HFF-Myc (cell line): ENCODE measurements at places on chromosomes 12 and 14.

DNA sequence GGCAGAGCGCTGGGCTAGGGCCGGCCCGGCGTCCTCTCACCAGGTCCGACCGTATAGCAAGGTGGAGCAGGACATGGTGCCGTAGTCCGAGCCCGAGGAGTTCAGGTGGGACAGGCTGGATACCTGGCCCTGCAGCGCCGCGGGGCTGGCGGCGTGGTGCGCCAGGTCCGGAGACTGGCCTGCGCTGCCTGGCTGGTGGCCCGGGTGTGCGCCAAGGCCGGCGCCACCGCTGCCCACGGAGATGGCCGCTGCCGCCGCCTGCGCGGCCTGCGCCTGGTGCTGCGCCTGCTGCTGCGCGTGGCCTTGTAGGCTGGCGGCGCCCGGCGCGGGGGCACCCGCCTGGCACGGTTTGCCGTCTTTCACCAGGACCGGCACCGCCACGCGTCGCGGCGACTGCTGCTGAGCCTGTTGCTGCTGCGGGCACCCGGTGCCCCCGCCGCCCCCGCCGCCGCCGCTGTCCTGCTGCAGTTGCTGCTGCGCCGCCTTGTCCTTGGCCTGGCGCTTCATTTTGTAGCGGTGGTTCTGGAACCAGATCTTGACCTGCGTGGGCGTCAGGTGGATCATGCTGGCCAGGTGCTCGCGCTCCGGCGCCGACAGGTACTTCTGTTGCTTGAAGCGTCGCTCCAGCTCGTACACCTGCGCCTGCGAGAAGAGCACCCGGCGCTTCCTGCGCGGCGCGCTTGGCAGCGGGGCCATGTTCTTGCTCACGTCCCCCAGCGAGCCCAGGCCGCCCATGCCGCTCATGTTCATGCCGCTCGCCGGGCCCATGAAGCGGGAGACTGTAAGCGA is 2.6 kb downstream of the NKX2-1 start:
- DNase-seq = no peak

DNA sequence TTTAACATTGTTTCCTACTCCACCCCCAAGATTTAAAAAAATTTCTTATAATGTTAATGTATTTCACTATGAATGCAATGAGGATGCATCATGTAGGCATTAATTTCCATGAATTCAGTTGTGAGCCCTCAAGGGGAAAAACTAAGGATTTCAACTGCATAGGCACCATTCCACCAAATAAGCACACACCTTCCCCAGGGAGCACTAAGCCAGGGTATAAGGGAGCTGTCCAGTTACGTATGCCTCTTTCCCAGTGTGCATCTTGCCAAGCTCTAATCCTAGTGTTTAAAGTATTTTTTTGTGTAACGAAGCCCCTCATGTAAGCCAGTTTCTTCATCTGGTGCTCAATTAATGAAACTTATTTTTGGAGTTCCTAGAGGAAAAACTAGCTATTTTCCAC is 6.6 kb downstream of the FERMT2 start:
- no peak for DNase-seq

DNA sequence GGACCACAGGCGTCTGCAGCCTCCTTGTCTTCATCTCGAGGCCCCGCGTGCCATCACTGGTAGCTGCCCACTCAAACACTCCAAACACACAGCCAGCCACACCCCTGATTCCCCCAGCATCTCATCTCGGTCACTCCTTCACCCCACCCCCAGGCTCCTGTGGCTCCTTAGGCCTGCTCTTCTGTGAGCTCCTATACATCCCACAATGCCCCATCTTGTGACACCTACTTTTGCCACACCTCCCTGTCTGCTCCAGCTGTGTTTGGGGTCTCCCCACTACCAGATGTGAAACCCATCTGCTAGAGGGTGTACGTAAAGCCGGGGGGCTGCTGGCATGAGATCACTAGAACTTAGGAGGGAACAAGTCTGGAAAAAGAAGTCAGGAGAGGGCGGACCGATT is 4.1 kb downstream of the AKT1 start:
- DNase-seq = no peak

- DNase-seq = no peak
Measured at GRCh38 chr14:75649337-75649736, 11.3 kb downstream of the ERG28 start.

DNA sequence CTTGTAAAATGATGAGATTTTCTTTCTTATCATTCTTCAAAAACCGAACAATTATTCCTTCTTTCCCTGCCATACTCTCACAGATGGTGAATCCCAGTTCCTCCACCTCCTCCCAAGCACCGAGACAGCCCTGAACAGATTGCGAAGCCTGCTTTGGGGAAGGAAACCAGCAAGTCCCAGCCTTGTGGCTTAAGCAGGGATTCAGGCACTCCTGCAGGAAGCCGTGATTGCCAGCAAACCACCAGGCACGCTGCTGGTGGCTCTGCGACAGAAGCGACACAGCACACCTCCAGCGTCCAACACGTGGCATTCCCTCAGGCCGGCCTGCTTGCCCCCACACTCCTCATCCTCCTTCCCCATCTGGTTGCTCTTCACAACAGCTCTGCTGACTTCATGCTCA is 237.7 kb downstream of the GXYLT1 start:
- DNase-seq = no peak

GRCh38 chr12:15808250-15808649 is 19.1 kb upstream of the EPS8 start:
- DNase-seq = no peak

DNA sequence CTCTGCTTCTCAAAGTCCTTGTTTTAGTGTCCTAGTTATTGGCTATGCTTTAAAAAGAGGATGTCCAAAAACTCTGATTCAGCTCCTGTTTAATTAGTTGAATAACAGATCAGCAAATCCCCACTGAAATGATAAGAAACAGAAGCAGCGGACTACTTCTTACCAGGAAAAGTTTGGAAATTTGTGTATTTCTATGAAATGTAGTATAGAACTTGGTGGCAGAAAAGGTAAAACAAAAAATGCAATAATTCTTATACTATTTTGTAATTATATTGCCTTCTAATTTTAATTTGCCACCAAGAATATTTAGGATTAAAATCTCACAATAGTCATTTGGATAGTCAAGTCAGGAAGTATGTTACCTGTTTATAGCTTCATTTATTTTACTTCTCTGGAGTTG is at the start of gene OR2AP1:
Gene OR2AP1 (plus strand): TSS at position 301 of the 400 bp plus-strand sequence. CDS start 1,947 bp downstream, outside the sequence.
- no peak for DNase-seq

DNA sequence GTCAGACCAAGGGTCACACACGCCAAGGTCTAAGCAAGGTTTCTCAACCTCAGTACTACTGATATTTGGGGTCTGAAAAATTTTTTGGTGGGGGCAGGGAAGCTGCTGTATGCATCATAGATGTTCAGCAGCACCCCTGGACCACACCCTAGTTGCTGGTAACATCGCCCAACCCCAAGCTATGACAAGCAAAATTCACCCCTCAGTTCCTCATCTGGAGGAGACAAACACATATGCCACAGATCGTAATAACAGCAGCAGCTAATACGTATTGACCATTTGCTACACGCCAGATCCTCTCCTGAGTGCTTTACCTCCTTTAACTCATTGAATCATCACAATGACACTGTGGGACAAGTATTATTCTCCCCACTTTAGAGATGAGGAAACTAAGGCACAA is 46.4 kb downstream of the ACTN1 start:
- DNase-seq = no peak

DNA sequence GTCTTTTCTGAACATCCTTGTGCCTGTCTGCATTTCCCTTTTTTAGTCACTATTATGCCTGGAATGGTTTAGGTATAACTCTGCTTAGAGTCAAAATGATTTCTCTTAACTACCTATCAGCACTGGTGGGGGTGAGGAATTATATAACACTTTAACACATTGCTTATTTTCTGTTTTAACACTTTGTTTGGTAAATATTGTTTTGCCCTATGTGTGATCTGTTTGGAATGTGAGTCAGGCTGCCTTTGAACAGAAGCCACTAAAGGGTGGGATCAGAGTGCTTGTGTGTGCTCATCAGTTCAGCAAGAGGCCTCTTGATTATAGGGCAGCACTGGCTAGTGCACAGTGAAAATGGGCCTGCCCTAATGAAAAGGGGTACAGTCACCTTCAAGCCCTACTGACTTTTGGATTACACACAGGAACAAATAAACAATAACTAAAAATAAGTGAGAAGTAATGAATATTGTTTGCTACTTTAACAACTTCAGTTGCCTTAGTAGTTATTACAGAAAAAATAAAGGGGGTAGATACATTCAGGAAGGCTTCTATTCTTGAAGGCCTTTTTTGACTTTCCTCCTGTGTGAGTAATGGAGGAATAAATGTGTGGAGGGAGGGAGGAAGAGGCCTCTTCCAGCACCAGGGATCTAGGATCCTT is 23.2 kb downstream of the NGDN start:
- no peak for DNase-seq

DNA sequence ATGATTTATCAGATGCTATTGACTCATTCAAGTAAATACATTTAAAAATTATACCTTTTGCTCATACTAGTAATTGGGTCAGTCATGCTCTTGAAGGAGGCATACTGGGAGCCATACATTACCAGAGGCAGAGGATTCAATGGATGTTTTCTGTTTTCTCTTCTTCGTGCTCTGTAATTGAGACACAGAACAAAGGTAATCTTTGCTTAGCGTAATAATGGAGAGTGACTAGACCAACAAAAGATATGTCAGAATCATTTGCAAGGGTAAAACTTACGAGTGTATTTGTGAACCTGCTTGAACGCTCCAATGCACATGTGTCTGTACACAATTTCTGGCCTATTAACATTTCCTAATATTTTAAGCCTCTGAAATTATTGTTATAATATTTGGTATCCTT is 296.4 kb downstream of the FOXG1 start:
- DNase-seq = no peak

DNA sequence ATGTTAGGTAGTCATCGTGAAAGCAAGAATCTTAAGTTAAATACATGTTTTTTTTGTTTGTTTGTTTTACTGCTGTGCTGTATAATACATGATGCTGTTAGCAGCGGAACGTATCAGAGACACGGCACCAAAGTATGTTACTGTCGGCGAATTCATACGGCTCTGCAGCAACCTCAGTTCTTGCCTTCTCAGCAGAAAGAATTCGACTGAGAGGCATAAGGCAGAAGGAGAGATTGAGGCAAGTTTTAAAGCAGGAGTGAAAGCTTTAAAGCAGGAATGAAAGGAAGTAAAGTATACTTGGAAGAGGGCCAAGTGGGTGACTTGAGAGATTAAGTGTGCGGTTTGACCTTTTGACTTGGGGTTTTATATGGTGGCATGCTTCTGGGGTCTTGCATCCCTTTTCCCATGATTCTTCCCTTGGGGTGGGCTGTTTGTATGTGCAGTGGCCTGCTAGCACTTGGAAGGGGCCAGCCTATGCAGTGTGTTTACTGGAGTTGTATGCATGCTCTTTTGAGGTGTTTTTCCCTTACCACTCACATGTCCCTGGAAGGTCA is 23.7 kb downstream of the LEMD3 start:
- no peak for DNase-seq

DNA sequence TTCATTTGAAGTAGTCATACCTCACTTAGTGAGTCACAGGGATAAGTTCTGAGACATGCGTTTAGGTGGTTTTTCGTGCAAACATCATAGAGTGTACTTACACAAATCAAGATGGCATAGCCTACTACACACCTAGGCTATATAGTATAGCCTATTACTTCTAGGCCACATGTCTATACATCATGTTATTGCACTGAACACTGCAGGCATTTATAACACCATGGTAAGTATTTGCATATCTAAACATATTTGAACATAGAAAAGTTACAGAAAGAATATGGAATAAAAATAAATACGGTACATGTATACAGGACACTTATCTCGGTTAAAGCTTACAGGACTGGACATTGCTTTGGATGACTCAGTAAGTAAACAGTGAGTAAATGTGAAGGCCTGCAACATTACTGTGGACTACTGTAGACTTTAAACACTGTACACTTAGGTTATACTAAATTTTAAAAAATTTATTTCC is 670.6 kb downstream of the SLC16A7 start:
- no peak for DNase-seq

DNA sequence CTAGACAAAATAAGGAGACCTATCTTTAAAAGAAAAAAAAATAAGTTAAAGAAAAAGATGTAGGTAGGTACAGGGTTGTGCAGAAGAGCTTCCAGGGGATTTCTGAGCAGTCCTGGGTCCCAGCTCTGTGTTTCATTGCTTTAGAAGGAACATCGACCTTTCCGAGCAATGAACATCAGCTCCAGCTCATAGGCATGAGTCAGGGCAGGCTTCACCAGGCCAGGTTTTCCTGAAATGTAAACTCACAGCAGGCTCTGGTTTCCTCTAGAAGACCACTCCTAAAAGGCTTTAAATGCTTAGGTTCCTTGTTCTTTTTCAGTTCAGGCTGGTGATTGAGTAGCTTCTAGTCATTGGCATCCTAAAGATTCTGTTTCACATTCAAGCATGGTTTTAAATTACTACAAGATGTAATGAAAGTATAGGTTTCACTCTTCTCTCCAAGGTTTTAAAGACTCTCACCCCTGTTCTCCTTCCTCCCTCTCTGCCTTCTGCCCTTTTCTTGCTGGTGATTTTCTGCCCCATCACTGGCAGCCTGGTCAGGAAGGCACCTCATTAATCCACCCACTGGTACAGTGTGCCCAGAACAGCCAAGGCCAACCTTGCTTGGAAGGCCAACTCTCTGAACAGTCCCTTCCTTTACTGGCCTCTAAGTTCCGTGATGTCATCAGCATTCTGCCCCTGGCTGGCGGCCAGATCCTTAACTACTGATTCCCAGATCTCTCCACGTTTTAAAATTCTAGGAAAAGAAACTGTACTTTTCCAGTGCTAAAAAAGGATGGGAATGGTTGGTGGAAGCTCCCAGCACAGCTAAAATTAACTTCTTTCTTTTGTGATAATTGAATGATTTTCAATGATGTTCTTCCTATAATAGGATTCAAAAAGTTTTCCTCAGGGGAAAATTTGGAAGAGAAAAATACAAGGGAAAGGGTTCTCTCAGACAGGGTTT is 109.4 kb upstream of the HIF1A start:
- DNase-seq = no peak

DNA sequence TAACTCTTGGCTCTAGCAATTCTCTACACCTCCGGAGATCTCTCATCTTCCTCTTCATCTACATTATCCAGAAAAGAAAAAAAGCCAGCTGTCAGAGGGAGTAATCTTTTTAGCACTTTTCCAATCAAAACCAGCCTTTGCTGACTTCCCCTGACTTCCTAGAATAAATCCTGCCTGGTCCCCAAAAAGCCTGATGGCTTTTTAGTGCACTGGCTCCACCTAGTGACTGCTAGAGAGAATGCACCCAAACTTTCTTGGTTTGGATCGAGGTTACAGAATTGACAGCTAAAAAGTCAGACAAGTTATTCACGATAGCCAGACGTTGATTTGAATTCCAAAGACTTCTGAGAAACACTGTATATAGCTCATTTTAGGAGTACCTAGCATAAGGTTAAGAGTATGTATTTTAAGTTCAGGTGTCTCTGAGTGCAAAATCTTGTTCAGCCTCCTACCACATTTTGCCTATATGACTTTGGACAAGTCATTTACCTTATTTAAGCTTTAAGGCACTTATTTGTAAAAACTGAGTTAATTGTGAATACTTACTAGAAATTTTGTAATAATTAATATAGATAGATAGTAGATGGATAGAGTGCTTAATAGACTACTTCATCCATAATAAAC is 185.7 kb upstream of the GRIN2B start:
- peak; percentile 14 for DNase-seq
